ENCODE measurements at places on chromosomes 5 and 9.

DNA sequence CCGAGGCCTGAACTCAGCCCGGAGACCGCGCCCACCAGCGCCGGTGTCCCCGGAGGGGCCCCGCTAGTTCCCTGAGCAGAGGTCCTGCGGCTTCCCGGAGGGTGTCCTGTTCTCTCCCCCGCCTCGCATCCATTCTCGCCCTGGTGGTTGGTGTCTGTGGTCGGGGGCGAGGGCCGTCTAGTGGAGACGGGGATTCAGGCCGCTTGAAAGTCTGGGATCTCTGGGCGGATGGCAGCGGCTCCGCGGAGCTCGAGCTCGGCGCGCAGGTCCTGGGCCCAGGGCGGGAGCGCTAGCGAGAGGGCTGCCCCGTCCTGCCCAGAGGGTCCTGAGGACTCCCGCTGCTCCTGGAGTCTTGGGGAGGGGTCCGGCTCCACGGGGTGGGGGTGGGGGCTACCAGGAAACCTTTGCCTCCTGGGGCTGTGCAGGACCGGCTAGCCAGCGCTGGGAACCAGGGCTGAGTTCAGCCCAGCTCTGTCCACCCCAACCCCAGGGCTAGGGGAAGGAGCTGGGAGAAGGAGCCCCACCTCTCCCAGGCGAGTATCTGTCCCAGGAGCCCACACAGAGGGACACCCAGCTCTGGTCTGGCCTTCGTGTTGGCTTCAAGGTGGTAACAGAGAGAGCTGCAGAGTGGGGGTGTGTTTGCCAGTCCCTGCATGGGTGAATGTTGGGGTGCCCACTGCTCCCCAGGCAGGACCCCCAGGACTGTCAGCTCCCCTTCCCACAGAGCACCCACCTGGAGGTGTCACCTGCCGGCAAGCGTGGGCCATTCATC lies 4.0 kb downstream of the TOR4A start:
- no peak for DNase-seq

GRCh38 chr9:131238402-131239021 lies 37.8 kb downstream of the FAM78A start:
- peak; percentile 90 for DNase-seq

DNA sequence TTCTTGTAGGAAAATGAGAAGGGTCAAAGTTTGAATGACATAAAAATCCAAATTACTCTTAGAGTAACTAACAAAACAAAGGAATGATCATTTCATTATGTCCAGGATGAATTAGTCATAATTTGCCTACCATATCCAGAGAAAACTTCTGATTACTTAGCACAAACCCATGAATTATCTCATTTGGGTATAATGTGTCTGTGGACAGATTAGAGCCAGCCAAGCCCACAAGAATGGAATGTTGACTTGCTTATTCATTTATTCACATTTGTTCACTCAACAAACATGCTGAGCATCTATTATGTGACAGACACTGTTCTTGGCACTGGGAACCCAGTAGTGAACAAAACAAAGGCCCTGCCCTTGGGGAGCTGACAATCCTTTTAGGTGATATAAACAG lies 87.4 kb downstream of the APBA1 start:
- no peak for DNase-seq

DNA sequence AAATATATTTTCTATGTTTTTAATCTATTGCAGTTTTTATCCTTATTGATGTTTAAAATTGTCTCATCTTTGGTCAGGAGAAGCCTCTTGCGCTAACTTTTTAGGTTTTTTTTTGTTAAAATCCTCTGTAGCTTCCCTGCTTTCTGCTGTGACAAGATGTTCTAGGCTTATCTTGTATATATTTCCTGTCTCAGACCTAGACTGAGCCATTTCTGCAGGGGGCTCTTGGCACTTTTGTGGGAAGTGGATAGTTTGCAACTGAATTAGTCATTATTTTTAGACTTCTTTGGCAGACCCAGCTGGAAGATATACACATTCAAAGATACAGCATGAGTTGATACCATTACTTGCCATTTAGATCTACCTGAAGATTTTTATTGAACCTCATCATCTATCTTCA lies 28.8 kb downstream of the TCERG1 start:
- DNase-seq = no peak

- no peak for DNase-seq
These were observed 434.5 kb upstream of the CDH9 start for GRCh38 chr5:27472871-27473270.

- no peak for DNase-seq
These were observed 349.2 kb downstream of the SLIT3 start for GRCh38 chr5:168951769-168952168.

GRCh38 chr9:95131023-95131943 lies 186.2 kb downstream of the FANCC start:
- DNase-seq = peak; percentile 37

- peak; percentile 52 for DNase-seq
These were observed 79.3 kb upstream of the MAP3K1 start for GRCh38 chr5:56735849-56736641.

- no peak for DNase-seq
These were observed 59.2 kb downstream of the PRELID2 start for GRCh38 chr5:145775893-145776444.

DNA sequence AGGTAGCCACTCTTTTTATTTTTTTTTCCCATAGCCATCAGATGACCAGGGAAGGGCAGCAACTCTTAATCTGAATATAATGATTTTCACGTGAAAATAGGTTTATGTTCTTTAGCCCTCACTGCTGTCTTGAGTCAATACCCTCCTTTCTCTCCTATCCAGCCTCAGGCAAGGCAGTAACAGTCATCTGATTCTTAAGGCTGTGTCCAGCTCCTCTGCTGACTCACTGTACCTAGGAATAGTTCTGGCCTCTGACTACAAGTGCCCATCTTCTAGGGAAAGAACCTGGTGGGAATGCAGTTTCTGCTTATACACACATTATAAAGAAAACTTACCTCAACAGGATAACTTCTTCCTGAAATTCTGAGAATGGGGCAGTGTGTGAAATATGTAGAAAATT lies 30.7 kb downstream of the DHX29 start:
- no peak for DNase-seq

DNA sequence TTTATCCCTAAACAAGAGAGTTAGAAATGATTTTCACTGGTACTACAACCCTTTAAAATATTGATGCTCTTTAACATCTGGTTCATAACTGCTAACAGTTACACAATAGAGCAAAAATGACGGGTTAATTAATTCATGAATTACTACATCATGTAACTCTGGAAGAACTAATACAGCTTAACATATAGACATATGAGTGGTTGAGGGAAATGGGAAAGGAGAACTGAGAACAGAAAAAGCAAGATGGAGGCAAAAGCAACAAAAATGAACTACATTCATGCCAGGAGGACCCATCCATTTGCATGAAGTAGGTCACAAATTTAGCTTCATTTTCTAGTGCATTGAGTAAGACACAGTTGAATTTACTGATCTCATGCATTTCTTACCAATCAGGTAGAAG lies 61.8 kb downstream of the C9 start:
- DNase-seq = no peak

DNA sequence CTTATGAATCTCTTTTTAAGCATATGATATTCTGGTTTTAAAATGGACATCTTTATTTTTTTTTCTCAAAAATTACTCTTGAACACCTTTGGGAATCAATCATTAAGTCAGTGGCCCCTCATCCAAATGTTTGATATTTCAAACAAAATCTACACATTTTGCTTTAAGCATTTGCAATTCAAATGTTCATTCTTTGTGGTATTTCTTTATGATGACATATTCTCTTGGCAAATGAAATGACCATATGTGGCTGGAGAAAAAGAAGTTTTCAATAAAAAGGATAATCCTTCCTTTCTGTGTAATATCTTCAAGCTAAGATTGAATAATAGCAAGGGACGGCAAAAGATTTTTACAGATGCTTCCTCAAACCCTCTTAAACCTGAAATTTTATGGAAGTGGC lies 420.8 kb downstream of the MTRR start:
- DNase-seq = no peak

GRCh38 chr5:31187591-31187990 lies 5.9 kb upstream of the CDH6 start:
- no peak for DNase-seq

- no peak for DNase-seq
These were observed 417.0 kb upstream of the TLE4 start for GRCh38 chr9:79154806-79155205.

- DNase-seq = no peak
These were observed 20.7 kb downstream of the OSMR start for GRCh38 chr5:38866362-38867031.

- no peak for DNase-seq
These were observed 55.1 kb downstream of the ASS1 start for GRCh38 chr9:130499804-130500263.

GRCh38 chr5:128378632-128379031 lies 159.4 kb downstream of the FBN2 start:
- DNase-seq = no peak

Measured in GDM1 (cell line).